ENCODE measurements at places on chromosomes 12 and 14.

DNA sequence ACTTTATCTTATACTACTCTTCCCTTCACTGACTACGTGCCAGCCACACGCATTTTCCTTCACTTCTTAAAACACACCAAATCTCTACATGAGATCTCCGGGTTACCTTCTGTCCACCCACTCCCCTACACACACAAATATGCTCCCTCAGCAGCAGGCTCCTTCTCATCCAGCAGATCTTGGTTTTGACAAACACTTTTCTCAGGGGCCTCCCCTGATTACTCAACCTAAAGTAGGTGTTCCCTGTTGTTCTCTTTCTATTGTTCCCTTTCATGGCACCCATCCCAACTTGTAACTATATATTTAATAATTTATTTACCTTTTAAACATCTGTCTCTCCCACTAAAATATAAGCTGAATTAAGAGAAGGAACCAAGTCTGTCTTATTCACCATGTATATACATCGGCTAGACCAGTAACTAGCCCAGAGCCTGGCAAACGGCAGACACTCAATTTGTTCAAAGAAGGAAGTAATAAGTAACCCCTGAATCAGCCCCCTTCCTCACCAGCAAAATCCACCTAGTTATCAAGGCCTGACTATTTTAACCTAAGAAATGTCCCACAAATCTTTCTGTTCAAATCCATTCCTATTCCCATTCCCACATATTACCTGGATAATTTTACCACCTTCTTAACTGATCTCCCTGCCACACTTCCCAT lies 2.7 kb downstream of the C2CD5 start:
- DNase-seq: no peak

- no peak for DNase-seq
These were observed 34.5 kb downstream of the TM7SF3 start for GRCh38 chr12:26979733-26980132.

DNA sequence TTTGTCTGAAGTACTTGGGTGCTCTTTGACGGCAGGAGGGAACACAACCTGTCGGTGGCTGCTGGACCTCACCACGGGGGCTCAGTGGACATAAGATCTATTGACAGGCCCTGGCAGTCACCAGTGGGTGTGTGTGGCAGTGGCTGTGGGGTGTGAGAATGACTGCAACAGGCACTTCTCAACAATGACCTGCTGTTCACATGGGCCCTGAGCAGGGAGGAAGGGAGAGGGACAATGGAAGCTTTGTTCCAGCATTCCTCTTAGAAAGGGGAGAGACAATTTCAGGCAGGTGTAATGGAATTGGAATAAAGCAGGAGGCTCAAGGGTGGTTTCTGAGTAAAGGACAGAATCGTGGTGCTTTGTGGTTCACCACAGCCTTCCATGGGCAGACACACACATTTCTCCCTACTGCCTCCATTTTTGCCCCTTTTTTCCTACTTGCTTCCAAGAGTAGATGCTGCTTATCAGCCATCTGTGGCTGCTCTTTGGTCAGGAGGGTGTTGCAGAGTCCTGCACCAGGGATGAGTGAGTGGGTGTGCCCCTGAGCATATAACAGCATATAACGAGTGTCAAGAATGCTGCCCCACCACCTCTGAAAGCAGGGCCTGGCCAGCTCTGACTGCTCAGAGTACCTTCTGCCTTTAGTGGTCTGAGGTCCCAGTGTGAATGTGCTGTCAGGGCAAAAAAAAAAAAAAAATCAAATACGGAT lies 267.7 kb downstream of the RASSF9 start:
- no peak for DNase-seq

GRCh38 chr12:10505620-10506019 lies at the start of gene EIF2S3B:
Gene EIF2S3B (plus strand): TSS chr12:10505890. CDS start chr12:10505903, 13 bp downstream.
- DNase-seq: no peak

Measured in activated T-cell treated with anti-CD3 and anti-CD28 coated beads, Interleukin-2, amount 50 U/mL, for 48 hours (primary cell).